ENCODE measurements at places on chromosomes 1 and 21.

DNA sequence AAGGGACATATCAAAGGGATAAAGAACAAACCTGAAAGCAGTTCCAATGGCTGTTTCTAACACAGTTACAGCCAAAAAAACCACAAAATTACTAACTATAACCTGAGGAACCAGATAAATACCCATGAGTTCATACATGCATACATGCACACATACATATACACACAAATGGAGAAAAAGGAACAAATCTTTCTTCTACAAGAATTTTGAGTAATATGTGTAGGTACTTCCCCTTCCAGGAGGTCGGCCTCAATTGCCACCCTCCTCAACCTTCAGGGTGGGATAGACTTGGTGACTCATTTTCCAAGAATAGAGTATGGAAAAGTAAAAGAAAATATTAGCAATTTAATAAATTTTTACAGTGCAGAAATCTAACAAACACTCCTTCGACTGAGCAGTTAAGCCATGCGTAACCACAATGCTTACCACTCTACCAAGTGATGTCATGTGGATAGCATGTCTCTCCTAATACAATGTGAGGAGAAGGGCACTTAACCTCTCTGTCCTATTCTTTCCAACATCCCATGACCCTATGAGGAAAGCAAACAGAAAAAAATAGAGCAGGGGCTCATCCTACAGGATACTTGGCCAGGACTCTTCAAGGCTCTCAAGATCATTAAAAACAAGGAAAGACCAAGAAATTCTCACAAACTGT lies 243.0 kb upstream of the RUNX1 start:
- no peak for DNase-seq

GRCh38 chr1:85240174-85240601 lies 19.3 kb downstream of the C1orf52 start:
- DNase-seq = peak; percentile 56

GRCh38 chr1:36387141-36387949 lies 1.6 kb upstream of the STK40 start:
- no peak for DNase-seq

DNA sequence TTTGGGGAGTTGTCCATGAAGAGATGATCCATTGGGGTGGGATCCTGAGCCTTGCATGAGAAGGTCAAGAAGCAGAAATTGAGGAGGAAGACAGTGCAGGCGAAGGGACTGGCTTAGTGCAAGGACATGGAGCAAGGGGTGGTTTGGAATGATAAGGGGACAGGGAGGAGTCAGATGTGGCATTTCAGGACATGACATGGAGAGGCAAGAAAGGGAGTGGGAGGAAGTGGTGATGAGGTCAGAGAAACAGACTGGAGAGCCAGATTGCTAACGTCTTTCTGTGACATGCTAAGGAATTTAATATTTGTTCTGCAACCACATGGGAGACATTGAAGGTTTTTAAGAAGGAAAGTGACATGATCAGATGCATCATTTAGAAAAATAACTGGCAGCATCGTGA lies 346.8 kb upstream of the FMN2 start:
- DNase-seq = no peak

DNA sequence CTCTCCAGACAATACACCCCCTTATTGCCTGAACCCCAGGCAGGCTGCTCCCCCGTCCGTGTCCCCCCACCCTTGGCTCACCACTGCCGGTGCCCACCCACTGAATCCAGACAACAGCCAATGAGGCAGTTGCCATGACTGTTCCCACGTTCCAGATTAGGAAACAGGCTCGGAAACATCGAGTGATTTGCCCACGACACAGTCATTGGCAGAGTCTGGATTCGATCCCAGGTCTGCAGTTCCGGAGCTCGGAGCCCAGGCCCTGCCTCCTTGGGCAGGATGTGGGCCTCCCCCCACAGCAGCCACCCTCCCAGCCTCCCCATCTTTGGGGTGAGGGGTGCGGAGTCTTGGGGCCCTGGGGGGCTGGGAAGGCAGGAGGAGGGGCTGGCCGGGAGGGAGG lies 20.3 kb upstream of the CLSTN1 start:
- no peak for DNase-seq

- DNase-seq = no peak
Measured at GRCh38 chr1:206547104-206547503, 39.8 kb downstream of the RASSF5 start.

- no peak for DNase-seq
Measured at GRCh38 chr1:202540448-202540847, 169.8 kb downstream of the SYT2 start.

Measured in WTC11 (cell line).